ENCODE measurements at places on chromosomes 5 and 9.
A peak's percentile ranks its signal among the peaks of the same experiment; 100 is the strongest.

GRCh38 chr9:84357275-84357674, 16.7 kb upstream of the SLC28A3 start:
- DNase-seq, result no peak

- DNase-seq, result peak; percentile 11
Observed at GRCh38 chr5:149961957-149962409, 1.4 kb downstream of the SLC26A2 start.

DNA sequence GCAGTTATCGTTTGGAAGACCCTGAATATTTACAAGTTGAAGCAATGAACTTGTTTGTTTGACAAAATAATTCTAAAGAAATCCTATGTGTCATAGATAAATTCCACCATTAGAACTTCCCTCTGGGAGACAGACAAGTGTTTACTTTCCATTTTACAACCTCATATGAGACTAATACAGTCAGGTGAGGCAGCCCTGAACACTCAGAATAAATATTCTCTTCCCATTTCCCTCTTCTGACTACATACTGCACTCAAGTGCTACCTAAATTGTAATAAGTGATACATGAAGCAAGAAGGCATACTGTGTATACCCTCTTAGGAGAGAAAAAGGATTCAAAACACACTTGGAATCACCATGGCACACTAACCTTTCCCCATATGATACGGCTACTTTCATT, 6.8 kb downstream of the RASEF start:
- DNase-seq, result no peak

DNA sequence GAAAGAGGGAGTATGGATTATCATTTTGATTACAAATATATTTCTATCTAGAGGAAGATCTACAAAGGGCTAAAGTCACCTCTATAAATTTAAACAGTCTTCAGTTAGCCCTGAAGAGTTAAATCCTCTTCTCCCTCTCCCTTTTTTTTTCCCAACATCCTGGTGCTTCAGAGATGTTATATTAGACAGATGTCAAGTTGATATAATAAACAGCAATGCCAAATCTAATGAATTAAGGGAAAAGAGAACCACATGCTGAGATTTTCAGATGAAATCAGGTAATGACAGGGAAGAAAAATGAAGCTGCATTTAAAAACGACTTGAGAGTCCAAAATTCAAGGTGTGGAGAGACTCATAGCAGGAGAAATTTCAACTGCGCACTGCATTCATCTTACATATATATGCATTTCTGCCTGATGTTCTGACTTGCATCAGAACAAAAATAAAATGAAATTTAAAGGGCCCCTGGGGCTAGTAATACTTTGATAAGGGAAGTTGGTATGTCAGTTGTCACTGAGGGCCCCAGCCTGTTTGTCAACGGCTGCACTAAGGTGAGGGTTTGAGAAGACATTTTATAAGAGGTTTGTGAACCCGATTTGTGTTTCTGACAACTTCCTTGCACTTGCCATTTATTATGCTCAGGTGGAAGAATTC, 338.9 kb upstream of the PANK3 start:
- DNase-seq, result no peak

GRCh38 chr5:161406880-161407279, 139.6 kb downstream of the GABRB2 start:
- no peak for DNase-seq

GRCh38 chr5:100827481-100827889, 75.6 kb downstream of the ST8SIA4 start:
- peak; percentile 50 for DNase-seq

DNA sequence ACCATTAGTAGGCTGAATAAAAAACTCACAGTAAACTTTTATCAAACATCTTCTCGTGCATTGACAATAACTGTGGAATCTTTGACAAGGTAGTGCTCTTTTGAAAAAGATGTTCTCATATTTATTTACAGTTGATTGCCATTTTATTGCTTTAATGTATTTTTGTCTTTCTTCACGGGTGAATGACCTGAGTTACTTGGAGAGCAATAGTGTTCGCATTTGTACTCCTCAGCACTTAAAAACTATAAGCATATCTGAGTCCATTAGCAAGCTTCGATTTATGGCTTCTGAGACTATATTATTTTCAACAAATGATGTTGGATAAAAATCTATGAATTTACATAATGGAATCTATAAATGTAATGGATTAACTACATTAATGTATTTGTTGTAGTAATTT, 1012.3 kb downstream of the CDH9 start:
- no peak for DNase-seq

DNA sequence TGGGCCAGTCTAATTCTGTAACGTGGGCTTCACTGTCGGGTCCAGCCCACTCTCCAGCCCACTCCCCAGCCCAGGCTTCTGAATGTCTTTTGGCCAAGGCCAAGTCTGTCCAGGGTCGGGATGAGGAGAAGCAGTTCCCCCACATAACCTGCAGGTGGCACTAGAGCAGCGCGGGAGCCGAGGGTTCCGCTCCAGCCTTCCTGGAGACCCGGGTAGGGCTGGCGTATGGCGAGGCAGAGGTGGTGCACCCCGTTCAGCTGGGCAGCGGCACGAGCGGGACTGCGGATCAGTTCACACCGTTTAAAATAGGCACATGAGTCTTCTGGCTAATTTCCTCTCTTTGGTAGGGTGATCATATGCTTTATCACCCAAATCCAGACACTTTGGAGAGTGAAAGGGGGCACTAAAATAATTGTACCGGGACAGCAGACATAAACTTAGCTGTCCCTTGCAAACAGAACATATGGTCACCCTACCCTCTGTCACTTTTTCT, 185.9 kb downstream of the MSX2 start:
- peak; percentile 48 for DNase-seq

DNA sequence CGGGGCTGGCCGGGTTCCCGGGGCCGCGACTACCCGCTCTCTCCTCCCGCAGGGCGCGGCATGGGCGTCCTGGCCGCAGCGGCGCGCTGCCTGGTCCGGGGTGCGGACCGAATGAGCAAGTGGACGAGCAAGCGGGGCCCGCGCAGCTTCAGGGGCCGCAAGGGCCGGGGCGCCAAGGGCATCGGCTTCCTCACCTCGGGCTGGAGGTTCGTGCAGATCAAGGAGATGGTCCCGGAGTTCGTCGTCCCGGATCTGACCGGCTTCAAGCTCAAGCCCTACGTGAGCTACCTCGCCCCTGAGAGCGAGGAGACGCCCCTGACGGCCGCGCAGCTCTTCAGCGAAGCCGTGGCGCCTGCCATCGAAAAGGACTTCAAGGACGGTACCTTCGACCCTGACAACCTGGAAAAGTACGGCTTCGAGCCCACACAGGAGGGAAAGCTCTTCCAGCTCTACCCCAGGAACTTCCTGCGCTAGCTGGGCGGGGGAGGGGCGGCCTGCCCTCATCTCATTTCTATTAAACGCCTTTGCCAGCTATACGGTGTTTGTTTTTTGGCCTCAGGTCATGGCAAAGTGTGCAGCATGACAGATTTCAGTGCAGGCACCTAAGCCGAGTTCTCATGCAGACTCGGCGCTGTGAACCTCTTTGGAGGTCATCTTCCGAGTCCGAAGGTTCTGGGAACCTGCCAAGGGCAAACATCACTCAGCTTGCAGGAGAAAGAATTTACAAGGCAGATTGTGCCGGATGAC, 516 bp downstream of the MRPL41 start:
- DNase-seq, result peak; percentile 32

GRCh38 chr5:157088342-157088990, 20.4 kb downstream of the HAVCR2 start:
- DNase-seq, result no peak

DNA sequence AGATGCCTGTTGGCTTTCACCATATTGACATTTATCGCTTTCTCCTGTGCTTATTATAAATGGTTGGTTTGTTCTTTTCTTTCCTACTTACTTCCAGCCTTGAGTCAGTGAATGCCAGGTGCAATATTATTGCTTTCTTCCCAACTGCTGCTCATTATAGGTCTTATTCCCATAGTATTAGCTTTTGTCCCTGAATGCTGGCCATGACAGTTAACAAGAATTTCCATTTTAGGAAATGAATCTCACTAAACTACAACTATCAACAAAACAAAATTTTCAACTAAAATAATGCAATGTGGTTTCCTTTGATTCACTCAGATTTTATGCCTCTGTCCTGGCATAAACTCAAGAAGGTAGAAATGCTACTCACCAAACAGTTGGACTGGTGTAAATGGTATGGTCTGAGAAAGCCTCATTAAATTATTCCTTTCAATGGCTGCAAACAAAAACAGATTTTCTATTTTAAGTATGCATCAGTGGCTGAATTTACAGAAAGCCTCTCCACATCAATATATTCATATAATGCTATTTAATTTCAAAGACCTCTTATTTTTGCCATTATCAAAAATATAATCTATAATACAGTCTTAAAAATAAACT, 145.4 kb downstream of the TRPM6 start:
- DNase-seq, result no peak

DNA sequence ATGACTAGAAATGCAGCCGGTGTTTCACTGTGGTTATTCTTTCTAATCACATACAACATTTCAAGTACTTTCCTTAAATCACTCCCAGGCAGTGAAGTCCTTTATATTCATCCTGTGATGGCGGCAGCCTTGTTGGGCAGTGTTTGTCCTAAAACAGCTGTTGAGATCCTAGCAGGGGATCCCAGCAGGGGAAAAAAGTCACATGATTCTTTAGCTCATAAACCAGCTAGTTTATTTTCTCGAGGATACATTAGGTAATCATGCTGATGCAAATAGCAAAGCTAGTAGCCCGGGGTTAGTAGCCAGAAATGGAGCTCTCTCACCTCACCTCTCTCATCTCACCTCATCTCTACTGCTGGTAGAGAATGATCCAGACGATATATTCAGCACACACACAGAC, 70.5 kb downstream of the FOXD1 start:
- no peak for DNase-seq

GRCh38 chr9:93664549-93665120, 88.3 kb downstream of the PHF2 start:
- no peak for DNase-seq

DNA sequence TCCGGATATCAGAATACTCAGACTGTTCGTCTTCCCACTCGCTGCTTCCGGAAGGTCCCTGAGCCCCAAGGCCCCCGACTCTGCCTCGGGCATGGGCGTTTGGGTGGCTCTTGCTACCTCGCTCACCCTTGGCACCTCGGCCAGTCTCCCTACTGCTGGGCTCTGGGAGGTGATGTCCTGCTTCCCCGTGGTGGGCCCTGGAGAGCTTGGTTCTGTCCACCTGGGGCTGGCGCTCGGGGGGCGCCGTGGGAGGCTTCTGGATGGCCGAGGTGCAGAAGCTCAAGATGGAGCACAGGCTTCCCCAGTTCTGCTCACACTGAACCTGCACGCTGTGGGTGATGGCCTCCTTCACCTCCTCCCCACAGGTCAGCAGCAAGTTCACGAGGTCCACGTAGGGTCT, 10.4 kb downstream of the STC2 start:
- no peak for DNase-seq

- no peak for DNase-seq
Observed at GRCh38 chr5:98099448-98100105, 673.9 kb upstream of the RGMB start.

- no peak for DNase-seq
Observed at GRCh38 chr5:154316223-154316935, 125.8 kb downstream of the GALNT10 start.

- no peak for DNase-seq
Observed at GRCh38 chr5:123610209-123610608, 98.2 kb downstream of the CSNK1G3 start.

DNA sequence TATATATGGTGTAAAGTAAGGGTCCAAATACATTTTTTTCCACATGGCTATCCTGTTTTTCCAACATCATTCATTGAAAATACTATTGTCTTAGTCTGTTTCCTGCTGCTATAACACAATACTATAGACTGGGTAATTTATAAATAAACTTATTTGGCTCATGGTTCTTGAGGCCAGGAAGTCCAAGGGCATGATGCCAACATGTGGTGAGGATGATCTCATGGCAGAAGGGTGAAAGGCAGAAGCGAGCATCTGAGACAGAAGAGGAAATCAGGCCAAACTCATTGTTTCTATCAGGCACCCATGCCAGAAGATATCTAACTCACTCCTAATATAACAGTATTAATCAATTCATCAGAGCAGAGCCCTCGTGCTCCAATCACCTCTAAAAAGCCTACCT, 42.6 kb downstream of the ANKRD55 start:
- no peak for DNase-seq

DNA sequence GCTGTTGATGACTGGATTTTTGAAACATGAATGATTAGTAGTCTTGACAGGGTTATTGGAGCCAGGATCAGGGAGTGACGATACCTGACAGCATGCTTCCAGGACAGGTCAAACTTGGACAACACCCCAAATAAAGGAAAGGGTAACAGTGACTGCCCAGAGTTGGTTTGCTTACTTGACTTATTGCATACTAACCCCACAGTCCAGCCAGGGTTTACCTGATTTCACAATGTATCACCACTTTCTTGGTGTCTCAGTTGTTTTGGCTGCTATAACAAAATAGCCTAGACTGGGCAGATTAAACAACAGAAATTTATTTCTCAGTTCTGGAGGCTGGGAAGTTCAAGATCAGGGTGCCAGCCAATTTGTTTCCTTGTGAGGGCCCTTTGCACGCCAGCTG, 301.0 kb upstream of the VLDLR start:
- DNase-seq, result no peak

GRCh38 chr9:6114424-6114823, 99.0 kb upstream of the RANBP6 start:
- no peak for DNase-seq

GRCh38 chr9:13480693-13481092, 201.2 kb upstream of the MPDZ start:
- DNase-seq, result no peak

DNA sequence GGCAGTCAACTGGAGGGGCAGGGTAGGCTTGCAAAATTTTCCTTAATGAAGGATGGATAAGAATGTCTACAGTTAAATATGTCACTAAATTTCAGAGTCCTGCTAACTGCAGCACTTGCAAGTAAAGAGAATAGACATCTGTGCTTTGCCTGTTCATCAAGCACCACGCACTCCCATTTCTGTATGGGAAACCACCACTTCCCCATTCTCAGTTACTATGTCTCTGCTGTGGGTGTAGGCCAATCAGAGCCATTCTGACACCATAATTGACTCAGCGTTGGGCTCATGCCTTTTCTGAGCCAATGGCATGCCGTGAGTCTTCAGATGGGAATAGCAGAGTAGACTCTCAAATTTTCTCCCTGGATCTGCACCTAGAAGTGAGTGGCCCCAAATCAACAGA, 247.5 kb downstream of the GABRB2 start:
- DNase-seq, result no peak

DNA sequence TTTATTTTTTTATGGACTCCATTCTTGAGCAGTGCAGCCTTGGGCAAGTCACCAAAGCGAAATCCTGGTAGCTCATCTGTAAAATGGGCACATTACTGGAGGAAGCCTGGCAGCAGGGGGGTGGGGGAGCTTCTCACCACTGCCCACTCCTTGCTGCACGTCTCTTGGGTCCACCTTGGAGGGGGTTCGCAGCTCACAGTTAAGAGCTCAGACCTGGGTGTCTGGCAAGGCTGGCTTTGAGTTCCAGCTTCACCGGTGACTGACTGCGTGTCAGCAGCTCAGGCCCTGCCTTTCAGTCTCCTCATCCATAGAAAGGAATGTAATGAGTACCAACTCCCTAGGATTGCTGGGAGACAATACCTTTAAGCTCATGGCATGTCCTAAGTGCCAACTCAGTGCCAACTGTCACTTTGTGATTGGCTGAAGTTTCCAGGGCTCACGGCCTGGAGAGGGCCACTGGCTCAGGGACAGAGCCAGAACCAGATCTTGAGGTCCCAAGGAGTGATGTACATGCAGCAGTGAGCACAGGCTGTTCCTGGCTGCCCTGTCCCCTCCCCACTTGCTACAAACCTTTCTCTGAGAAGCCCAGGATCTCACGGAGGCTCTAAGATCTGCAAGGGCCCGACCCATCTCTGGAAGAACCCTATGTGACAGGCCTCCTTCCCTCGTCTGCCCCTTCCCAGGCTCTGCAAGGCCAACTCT, 72.9 kb downstream of the C9orf50 start:
- no peak for DNase-seq
